GM20000 (cell line): ENCODE measurements at places on chromosomes 3 and 15.

GRCh38 chr15:95944193-95944592 lies 386.3 kb upstream of the NR2F2 start:
- DNase-seq: no peak

DNA sequence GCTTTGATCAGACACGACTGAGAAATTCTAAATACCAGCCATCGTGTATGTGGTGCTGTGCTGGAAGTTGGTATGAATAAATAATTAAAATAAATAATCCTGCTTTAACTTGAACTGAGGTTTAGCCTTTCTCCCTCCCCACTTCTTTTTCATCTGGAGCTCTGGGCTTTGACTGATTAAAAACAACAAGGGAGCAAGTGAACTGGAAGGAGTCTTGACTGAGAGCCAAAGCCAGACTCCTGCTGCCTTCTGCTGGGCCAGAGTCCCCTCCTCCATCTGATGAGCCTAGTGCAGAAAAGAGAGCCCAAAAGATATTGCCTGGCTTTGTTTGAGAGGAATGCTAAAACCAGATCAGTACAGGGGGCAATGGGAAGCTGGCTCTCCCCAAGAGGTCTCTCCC lies 96.0 kb downstream of the CCNL1 start:
- DNase-seq: no peak

GRCh38 chr3:75337226-75337900 lies 326.8 kb upstream of the FRG2C start:
- DNase-seq: no peak

DNA sequence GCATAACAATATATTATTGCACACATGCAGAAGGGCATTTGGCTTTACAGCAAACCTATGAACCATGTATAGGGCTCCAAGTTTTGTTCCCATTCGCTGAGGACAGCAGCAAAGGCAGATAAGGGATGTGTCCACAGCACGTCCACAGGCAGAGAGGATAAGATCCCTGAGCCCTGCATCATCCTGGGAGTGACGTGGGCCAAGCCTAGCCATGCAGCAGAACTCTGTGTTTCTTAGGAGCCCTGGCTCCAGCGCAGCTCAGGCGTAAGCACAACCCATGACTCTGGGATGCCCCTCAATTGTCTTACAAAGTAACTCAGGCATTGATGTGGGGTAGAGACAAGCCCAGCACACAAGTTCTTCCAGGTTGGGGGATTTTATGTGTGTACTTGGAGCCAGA lies 194.3 kb upstream of the CTDSPL start:
- no peak for DNase-seq

GRCh38 chr3:107796791-107797190 lies 274.0 kb downstream of the BBX start:
- DNase-seq: no peak

DNA sequence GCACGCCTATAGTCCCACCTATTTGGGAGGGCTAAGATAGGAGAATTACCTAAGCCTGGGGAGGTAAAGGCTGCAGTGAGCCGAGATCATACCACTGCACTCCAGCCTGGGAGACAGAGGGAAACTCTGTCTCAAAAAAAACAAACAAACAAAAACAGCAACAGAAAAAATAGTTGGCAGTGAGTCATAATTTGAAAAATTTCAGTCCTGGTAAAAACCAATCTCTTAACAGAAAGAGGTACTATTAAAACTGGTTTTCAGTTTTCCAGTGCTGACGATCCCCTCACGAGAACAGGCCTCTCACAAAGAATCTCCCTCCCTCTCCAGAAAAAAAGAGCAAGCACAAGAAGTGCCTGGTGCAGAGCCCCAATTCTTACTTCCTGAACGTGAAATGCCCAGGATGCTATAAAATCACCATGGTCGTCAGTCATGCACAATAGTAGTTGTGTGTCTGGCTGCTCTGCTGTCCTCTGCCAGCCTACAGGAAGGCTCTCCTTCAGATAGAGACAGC lies 22.8 kb upstream of the MAP4 start:
- DNase-seq: no peak

DNA sequence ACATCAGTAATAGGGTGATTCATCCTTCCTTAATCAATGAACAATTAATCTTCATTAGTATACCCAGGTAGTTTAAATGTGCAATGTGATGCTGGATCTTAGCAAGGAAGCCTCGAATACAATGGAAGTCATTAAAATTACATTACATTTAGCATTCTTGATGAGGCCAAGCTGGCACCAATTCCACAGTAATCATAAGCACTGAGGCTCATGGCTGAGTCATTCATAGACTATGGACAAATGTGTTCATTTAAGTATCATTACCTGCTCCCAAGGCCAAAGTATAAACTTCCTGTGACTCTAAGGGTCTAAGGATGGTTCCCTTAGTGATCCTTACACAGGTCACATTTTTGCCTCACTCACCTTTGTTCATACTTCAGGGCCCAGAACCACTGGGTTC lies 266.4 kb upstream of the CDIN1 start:
- DNase-seq: no peak

- no peak for DNase-seq
Measured at GRCh38 chr3:164479406-164479805, 598.9 kb downstream of the SI start.

- no peak for DNase-seq
Measured at GRCh38 chr3:125318871-125319270, 56.3 kb downstream of the ZNF148 start.

DNA sequence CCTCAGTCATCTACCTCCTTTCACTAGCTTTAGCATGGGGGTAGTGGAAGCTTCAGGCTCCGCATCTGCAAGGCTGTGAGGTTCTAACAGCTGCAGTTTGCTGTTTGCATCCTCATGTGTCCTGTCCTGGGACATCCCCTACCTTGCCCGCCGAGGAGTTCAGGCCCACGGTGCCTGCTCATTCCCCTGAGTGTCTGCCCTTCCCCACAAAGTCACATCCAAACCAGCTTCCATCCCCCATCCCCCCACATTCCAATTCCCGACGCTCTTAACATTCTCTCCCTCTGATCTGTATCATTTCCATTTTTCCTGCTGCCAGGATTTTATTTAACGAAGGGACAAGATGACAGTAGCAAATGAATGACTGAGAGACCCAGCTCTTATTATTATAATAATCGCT lies 43.8 kb downstream of the HRH1 start:
- DNase-seq: no peak

GRCh38 chr3:152026033-152026556 lies 152.7 kb downstream of the SUCNR1 start:
- no peak for DNase-seq

DNA sequence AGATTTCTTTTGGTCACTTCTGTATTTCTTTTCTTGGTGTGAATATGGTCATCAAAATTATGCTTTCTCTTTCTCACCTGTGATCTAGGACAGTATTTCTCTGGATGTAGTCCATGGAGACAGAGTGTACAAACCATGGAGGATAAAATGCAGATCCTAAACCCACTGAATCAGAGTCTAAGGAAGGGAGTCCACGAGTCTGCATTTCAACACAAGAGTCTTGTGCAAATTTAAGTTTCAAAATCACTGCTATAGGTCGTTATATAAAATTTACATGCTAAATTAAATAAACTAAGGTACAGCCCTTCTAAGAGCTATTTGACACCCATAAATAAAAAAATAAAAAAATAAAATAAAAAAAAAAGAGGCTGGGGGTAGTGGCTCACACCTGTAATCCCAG lies 17.3 kb upstream of the UBE2E2 start:
- no peak for DNase-seq

DNA sequence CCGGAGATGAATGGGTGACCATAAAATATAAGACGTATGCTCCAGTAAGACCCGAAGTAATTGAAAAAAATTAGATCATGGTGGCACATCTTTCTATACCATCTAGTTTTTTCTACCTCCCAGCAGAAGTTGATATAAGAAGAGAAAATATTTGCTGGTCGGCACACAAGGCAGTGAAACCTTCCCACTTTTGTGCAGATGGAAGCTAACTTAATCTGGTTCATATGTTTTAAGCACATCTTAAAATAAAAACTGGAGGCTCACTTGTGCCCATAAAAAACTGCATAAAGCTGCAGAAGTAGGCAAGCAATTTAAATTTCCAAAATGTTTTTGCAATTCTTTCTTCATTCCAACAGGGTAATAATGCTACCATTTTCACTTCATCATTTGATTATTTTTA lies 449.2 kb downstream of the CNTN3 start:
- DNase-seq: no peak

- no peak for DNase-seq
Measured at GRCh38 chr3:72567474-72567873, 280.8 kb downstream of the SHQ1 start.

DNA sequence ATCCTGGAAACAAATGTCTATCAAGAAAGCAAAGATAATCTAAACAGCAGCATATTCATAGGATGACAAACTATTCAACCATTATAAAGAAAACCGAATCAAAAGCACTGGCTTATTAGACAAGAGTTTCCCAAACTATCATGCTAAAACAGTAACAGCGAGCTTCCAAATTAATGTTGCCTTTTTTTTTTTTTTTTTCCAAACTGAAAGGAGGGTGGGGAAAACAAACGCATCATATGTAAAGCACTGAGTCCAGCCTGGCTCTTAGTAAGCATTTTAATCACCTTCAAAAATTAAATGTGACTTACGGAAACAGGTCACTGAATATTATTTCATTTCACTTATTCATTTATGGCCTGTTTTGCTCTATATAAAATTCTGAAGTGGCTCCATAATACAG lies 2.3 kb downstream of the TJP1 start:
- DNase-seq: no peak

GRCh38 chr15:91852741-91853510 lies 582 bp upstream of the SLCO3A1 start:
- peak; percentile 88 for DNase-seq

DNA sequence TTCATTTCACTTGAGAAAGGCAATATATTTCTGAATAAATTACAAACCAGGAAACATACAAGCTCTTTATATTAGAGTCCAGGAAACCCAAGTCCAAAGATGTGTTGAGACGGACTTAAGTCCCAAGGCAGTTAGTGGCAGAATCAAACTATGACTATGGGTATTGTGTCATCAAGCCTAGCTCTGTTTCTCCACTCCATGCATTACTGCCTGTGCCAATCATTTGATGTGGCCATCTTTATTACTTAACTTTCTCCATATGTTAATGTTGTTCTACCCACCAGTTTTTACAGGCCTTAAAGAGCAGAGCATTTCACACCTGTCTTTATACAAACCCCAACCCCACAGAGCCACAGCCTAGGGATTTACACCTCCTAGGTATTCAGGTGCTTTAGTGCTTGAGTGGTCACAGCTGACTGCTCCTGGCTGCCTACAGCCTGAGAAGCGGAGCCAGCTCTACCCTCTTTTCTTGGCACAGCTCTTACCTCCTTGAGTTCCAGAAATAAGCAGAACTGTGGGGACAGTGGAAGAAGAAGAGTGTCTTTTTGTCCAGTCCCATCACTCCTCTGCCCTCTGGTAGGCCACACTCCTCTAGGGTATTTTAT lies 92.1 kb downstream of the DTWD1 start:
- DNase-seq: no peak

DNA sequence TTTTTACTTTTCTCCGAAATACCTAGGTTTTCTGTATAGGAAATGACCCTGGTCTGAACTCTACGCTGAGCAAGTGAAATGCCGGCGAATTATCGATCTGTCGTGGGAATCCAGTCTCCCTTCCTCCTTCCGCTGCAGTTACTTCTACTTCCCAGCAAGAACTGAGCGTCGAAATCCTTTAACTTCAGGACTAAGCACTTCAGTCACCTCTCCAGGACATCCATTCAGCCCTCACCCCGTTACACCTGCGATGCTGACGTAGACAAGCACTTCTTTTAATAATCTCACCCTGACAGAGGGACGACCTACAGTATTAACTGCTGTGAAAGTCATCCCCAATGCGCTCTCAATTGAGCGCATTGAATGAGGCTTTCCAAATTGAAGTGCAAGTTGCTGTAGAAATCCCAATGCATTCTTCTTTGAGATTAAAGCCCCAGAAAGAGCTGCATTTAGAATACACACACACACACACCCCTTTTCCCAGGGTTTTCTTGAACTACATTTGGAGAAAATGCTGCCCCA lies 1.3 kb downstream of the TOP2B start:
- DNase-seq: no peak

GRCh38 chr3:184808021-184808420 lies 3.9 kb upstream of the VPS8 start:
- DNase-seq: no peak

- no peak for DNase-seq
Measured at GRCh38 chr3:67898916-67899315, 244.5 kb upstream of the SUCLG2 start.

DNA sequence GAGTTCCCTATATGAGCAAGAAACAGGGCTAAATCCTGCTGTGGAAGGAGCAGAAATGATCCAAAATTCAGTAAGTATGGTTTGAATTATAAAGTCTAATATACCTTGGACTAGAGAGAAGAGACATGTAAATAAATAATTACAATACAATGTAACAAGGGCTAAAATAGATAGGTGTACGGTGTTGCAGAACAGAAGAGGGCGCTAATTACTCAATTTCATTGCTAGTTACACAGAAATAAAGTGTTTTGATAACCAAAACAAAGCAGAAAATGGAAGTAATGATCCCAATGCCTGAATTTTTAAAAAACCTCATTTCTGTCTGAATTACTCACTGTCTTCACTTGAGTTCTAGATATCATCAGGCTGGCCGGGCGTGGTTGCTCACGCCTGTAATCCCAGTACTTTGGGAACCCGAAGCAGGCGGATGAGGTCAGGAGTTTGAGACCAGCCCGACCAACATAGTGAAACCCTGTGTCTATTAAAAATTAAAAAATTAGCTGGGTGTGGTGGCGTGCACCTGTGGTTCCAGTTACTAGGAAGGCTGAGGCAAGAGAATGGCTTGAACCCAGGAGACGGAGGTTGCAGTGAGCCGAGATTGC lies 8.3 kb upstream of the PLCH1 start:
- DNase-seq: no peak

GRCh38 chr3:27500035-27500434 lies 15.9 kb upstream of the SLC4A7 start:
- no peak for DNase-seq

GRCh38 chr15:60803059-60803458 lies 324.1 kb upstream of the ICE2 start:
- no peak for DNase-seq

- no peak for DNase-seq
Measured at GRCh38 chr3:119236756-119237155, 3.9 kb downstream of the B4GALT4 start.

GRCh38 chr3:168616915-168617314 lies 521.2 kb upstream of the GOLIM4 start:
- DNase-seq: no peak

DNA sequence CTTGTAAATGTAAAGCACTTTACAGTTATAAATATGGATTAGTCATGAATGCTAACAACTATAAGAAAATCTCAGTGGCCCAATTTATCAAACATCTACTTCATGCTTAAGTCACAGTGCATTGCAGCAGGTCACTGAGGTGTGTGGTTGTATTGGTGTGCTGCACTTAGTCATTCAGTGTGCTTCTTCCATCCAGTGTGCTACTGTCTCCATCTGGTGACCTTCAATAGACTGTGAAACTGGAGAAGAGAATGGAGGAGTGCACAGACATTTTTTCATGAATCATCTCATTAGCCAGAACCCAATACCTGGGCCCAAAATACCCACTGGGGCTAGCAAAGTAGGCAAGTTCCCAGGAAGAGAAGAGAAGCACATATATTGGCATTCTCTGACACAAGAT lies 199.6 kb downstream of the SHOX2 start:
- no peak for DNase-seq
